Central memory CD8-positive, alpha-beta T cell (primary cell): ENCODE measurements at places on chromosomes 2 and 18.

- no peak for DNase-seq
Measured at GRCh38 chr18:13517369-13517768, 209.0 kb downstream of the FAM210A start.

GRCh38 chr18:70464343-70465114 is 175.7 kb downstream of the SOCS6 start:
- DNase-seq, result no peak

GRCh38 chr18:11392980-11393885 is 216.2 kb upstream of the SLC35G4 start:
- DNase-seq, result no peak

DNA sequence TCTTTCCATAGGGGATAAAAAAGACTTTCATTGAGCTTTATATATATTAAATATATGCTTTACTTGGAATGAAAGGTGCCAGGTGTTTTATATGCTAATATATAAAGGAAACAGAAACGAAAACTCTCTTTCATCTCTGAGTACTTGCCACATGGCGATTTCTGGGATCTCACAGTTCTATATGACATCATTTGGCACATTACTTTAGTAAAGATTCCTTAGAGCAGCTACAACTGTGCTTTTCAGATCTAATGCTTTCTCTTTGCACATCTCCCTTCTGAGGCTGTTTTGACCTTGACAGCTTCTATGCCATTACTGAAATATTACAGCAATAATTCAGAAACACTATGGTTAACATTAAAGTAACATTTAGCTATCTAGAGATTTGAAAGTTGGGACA is 1082.9 kb upstream of the CDH2 start:
- DNase-seq, result no peak

DNA sequence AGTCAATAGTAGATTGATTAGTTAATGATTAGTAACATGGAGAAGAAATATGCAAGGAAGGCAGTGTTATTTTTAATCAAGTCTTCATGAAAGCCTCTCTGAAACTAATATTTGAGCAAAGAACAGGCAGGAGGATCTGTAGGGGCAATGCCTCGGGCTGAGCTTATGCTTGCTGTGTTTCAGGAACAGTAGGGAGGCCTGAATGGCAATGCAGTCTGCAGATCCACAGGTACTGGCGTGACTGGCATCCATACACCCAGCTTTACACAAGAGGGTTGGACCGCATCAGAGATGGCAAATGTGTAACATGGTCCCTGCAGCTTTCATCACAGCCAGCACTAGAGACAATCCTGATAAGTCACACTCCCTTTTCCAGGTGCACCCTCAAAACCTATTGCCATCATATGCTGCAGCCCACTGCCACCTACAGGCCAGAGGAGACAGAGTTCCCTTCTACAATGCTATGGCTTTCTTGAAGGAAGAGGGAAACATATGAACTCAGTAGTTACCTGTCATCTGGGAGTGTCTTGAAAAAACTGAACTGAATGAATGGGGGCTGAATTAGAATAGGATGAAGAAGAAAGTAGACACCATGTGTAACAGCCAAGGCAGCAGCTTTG is 582.4 kb upstream of the RAB6C start:
- DNase-seq, result no peak

GRCh38 chr2:230525682-230526081 is 109.7 kb downstream of the SP100 start:
- DNase-seq, result no peak

GRCh38 chr2:167209784-167210183 is 321.5 kb downstream of the XIRP2 start:
- no peak for DNase-seq

GRCh38 chr2:60880643-60881046 is 729 bp upstream of the REL start:
- no peak for DNase-seq

GRCh38 chr2:72157871-72158771 is 10.5 kb upstream of the CYP26B1 start:
- DNase-seq, result peak; percentile 2

DNA sequence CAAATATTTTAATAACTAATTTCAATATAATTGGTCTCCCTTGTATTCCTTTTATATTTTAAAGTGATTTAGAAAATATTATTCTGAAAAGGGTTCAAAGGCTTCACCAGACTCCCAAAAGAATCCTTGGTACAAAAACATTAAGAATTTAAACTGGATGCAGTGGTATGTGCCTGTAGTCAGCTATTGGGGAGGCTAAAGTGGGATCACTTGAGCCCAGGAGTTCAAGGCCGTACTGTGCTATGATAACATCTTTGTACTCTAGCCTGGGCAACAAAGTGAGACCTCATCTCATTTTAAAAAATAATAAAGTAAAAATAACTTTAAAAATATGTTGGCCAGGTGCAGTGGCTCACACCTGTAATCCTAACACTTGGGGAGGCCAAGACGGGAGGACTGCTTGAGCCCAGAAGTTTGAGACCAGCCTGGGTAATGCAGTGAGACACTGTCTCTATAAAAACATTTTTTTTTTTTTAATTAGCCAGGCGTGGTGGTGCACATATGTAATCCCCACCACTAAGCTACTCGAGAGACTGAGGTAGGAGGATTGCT is 14.7 kb downstream of the NCL start:
- no peak for DNase-seq

- no peak for DNase-seq
Measured at GRCh38 chr2:231200805-231201474, 2.5 kb downstream of the ARMC9 start.

DNA sequence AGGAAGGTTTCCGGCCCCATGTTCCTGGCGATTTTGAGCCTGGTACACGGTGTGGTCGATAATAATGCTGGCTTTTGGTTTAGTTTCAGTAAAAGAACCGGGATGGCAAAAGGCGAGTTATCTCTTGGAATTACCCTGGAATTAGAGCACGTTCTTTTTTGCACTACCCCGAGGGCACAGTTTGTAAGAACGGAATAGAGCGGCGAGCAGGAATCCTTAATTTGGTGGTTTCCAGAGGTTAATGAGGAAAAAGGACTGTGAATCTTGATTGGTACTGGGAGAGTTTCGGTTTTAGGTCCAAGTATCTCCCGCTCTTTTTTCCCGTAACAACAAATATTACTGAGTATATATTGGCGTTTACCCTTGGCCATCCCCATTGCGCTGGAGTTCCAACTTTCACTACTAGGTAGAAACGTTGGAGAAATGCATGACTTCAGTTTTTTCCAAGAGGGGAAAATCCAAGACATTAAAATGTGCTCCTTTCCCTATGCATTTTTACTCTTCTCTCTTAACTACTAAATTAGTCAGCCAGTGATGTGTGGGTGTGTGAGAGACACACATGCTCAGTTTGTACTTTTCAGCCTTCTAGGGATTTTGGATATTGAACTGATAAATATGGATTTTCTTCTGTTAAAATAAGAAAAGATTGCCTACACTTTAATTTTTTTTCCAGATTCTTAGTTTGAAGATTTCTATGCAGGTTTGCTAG is 160.8 kb downstream of the AGPS start:
- no peak for DNase-seq

GRCh38 chr18:63098018-63098981 is 221.3 kb downstream of the BCL2 start:
- peak; percentile 33 for DNase-seq

GRCh38 chr2:112686348-112687217 is 34.2 kb upstream of the NT5DC4 start:
- no peak for DNase-seq

DNA sequence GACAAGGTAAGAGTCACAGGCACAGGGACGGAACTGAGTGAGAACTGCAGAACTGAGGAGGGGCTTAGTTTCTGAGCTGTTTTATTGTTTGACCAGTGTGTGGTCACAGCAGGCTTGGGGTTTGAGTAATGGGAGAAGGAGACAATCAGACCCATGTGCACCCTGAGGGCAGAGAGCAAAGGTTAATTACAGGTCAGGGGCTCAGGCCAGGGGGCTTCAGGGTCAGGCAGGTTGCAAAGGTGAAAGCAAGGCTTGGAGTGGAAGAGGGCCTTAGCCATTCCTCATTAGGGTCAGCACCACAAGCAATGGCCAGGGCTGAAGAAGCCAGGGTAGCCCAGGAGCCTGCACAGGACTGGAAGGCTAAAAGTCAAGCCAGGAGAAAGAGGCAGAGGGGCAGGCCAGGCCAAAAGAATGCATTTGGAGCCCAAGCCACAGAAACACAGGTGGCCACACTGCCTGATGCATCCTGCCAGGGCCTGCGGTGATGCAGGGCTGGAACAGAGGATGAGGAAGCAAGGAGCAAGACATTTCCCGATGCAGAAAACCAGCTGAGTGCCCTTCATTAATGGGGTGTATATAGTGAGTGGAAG is 209.8 kb upstream of the GYPC start:
- DNase-seq, result no peak

GRCh38 chr2:86045541-86045940 is 60.1 kb downstream of the POLR1A start:
- no peak for DNase-seq
